GM04503 (cell line): ENCODE measurements at places on chromosomes 6 and 20.

DNA sequence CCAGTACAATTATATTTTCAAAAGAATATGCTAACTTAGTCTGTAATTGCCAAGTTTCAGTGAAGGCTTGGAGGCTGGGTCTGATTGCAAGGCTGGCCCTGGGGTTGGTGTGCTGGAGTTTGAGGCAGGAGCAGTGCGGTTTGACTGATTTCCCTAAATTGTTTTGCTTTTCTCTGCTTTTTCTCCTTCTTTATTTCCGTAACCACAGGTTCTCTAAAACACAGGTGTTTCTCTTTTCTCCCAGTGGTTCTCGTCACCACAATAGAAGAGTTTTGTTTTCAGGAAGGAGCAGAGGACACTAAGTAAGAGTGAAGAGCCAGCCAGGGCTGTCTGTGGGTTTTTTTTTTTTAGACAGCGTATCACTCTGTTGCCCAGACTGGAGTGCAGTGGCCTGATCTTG lies 8.2 kb upstream of the SNX9 start:
- DNase-seq: no peak

- DNase-seq: no peak
These were observed 6.3 kb upstream of the HDDC2 start for GRCh38 chr6:125307964-125308615.

- no peak for DNase-seq
These were observed 162.1 kb upstream of the TBX18 start for GRCh38 chr6:84926189-84927155.

DNA sequence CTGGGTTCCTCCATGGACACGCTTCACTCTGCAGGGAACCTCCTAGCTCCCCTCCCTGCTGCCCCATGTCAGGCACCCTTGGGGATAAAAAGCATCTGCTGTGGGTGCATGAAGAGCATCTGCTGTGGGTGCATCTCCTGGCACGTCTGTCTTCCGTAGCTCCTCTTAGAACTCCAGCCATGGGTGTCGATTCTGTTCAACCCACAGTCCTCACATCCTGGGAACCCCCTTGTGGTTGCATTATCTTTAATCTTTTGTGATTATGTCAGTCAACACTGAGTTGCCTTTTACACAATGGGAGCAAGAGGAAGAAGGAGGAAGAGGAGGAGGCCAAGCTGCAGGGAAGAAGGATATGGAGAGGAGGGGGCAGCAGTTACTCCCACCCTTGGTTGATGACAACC lies 24.1 kb upstream of the CCR6 start:
- DNase-seq: no peak

DNA sequence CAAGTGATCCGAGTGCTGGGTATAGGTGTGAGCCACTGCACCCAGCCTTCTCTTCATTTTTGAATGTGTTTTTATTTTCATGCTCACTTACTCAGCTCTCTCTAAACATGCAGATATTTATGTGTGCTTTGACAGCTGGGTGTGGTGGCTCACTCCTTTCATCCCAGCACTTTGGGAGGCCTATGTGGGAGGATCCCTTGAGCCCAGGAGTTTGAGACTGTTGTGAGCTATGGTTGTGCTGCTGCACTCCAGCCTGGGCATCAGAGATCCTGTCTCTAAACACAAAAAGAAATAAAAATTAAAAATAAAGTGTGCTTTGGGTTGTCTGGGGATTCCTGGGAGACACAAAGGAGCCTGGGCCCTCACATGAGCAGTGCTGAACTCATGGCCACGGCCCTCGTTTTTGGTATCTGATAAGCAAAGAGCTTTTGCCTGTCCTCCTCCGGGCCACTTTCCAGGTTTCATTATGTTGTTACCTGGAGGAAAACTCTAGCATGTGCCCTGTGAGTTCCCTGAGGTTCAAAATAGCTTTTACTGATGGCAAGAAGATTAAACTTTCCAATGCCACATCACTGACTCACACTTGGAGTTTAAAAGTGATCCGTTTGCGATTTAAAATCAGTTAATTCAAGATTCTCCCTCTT lies 78.5 kb downstream of the CD164 start:
- no peak for DNase-seq

DNA sequence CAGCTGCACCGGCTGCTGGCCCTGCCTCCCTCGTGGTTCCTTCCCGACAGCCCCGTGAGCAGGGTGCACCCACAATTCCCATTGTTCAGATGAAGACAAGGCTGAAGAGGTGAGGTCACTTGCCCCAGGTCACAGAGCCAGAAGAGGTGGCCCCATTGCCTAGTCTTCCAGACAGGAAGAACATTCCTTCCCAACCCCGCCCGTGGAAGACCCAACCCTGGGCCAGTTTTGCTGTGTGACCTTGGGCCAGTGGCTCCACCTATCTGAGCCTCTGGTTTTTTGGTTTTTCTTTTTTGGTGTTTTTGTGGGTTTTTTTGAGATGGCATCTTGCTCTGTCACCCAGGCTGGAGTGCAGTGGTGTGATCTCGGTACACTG lies 61.7 kb downstream of the RIPOR3 start:
- no peak for DNase-seq

DNA sequence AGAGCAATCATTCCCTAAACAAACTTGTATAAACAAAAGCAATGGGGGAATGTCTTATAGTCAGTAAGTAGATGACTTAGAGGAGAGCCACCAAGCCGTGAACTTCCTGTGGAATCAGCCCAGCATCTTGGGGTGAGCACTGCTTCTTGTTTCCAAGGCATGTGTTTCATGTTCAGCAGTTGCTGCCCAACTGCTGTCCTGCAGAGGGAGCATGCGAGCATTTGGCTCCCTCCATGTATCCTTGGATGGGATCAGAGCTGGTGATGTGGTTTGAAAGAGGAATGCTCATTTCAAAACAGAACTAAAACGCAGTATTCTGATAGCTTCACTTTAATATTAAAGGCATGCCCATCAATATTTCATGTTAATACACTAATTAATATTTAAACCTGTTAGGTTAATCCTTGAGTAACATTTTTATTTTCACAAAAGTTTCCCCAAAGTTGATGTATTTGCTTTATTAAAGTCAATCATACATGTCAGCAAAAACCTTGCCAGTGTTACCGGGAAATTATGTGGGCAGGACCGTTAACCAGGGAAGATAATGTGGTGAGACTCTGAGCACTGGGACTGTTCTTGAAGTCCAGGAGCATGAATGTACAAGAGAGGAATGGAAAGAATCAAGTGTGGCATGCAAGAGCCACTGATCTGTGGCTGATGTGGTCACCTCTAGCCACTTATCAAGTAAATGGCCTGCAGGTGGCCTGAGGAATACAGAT lies 172.1 kb upstream of the GGTLC1 start:
- peak; percentile 5 for DNase-seq

- no peak for DNase-seq
These were observed 47.0 kb downstream of the UTRN start for GRCh38 chr6:144332177-144332576.

DNA sequence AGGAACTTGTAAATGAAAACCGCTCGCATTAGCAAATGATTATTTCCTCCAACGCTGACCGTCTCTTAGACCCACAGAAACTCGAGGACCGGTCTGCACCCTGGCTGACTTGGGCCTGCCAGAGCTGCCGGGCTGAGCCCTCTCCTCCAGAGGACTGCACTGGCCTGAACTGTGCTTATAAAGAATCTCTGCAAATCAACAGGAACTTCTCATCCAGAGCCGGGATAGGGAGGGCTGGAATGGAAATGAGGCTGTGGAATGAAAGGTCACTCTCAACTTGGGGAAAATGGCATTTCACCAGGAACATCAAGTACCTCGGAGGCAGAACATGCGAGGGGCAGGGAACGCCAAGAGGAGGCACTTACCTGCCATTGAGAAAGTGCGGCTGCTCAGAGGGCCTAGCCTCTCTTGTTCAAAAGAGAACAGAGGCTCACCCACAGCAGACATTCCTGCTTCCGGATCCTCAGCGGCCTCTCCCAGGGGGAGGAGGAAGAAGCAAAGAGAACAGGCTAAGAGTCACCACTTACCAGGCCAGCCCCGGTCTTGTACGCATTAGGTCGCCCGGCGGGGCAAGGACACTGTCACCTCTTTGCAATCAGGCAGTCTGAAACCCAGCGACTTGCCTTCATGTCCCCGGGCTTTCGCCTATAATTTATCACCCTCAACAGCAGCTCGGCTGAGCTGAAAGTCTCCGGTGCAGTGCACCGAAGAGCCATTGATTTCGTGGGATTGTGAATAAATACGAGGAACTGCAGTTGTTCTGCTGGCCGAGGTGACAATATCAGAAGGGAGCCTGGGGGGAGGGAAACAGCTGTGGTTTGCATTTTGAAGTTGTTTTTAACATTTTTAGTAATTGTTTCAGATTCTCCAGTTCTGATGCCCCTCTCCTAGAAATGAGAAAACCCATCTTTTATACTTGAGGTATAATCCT lies 37.6 kb downstream of the ZMYND8 start:
- no peak for DNase-seq

- no peak for DNase-seq
These were observed 19.0 kb downstream of the SENP6 start for GRCh38 chr6:75620381-75621304.

- DNase-seq: no peak
These were observed 6.1 kb downstream of the JAG1 start for GRCh38 chr20:10667560-10668167.

- no peak for DNase-seq
These were observed 18.9 kb upstream of the CCN5 start for GRCh38 chr20:44696315-44696714.

DNA sequence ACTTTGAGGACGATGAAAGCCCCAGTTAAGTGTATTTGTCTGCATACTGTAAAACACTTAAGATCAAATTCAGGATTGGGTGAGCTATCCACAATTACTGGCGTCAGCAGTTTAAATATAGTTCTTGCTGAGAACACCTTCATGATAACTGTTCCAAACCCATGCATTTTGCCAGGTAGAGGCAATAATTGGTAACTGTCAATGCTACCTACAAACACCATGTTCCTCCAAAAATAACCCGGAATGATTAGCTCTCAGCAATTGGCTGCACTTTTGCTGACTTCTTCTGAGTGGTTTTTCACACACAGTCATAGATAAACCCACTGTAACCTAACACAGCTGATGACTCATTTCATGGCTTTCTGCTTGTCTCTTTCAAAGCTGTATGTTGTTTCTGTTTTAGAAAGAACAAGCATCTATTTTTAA lies 1358.6 kb upstream of the GJE1 start:
- no peak for DNase-seq

DNA sequence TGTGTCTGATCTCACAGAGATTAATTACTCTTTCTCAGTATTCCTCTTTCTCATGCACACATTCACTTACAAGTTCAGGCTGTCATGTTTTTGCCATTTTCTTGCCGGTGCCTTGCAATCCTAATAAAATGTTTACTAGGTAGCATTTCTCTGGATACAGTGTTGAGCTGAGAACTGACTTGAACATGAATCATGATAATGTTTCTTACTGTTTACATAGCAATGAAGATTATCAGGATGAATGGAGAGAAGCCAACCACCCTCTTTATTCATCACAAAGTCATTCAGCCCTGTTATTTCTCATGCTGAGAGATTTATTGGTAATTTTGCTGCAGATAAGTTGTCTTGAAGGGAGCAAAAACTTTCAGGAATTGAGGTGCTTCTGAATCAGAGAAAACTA lies 185.5 kb upstream of the ECI2 start:
- DNase-seq: peak; percentile 96

DNA sequence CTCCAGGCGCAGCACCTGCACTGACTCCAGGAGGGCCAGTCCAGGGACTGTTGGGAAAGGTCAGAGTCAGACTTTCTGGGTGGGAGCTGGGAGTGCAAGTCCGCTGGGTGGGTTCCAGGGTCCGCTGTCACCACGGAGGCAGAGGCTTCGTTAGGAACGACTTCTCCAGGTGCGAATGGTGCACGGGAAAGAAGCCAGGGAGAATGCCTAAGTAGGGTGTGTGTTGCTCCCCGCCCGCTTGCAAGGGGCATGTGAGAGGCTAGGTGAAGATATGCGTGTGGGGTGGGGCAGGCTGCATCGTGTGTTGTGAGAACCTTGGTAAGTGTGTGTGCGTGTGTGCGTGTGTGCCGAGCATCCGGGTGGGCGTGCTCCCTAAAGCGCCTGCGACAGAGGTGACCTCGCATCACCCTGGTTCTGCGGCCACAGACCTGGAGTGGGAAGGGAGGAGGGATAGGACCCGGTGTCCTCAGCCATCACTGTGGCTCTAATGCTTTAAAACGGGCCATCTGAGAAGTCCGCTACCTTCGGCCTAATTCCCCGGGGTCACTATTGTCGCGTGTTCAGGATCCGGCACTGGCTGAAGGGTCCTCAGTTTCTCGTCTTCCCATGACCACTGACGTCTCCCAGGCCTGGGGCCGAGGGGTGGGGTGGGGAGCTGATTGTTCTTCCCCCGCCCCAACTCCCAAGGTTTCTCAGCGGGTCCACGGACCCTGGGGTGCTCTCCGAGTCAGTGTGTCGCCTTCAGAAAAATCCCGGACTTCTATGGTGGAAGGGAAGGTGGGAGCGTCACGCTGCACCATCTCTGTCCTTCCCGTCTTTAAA lies 6.1 kb downstream of the SLC32A1 start:
- DNase-seq: no peak

- DNase-seq: no peak
These were observed 8.7 kb downstream of the RPS21 start for GRCh38 chr20:62395311-62396242.

DNA sequence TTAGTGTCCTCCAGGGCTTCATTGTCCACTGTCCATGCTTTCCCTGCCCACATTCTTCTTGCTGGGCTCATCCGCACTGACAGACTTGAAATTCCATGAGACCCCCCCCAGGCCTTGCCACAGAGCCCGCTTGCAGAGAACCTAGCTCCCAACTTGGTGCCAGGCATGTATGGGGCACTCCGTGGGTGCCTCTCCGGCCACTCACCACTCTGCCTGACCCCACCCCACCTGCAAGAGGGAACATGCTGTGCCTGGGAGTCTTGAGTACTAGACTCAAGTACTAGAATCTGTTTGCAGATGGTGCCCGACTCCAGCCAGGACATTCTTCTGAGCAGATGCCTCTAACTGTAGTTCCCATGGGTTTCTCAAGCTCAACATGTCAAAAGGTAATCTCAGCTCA lies 47.9 kb downstream of the TRERF1 start:
- DNase-seq: no peak

- DNase-seq: peak; percentile 23
These were observed 274.3 kb downstream of the CD109 start for GRCh38 chr6:73969971-73970970.

DNA sequence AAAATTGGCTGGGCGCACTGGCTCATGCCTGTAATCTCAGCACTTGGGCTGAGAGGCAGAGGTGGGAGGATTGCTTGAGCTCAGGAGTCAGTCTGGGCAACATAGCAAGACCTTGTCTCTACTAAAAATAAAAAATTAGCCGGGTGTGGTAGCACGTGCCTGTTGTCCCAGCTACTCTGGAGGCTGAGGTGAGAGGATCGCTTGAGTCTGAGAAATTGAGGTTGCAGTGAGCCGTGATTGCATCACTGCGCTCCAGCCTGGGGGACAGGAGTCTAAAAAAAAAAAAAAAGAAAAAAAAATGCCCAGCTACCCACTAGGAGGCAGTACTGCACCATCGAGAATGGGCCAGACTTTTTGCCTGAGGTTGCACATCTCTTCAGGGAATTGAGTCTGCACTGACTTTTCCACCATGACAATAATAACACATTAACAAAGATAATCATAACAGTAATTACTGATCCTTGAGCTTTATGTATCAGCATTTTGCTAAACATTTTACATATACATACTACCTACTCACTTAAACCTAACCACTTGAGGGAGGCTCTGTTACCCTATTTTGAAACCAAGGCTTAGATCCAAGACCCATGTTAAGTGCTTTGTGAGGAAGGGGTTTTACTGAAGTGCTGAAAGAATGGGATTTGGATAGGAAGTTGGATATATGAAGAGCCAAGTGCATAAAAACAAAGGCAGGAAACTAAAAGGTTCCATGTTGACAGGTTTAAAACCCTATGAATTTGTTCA lies 21.0 kb downstream of the SRSF3 start:
- DNase-seq: no peak
